ENCODE measurements at places on chromosomes 16 and 17. TPM values are rescaled to one million over a fixed set of nuclear protein-coding genes. Genes with fewer than 3 reads are reported as not detected.

GRCh38 chr17:31155208-31155810 is 60.5 kb downstream of the NF1 start:
- peaks cover 24% of the 10 kb centered on the region for H3K4me1 ChIP-seq
- no peak overlapping the region for H3K27ac ChIP-seq
- no peaks in the 10 kb centered on the region for H3K27me3 ChIP-seq
- H3K4me3 ChIP-seq: no peak overlapping the region
- no peak for DNase-seq

GRCh38 chr17:28053725-28054124 is 11.2 kb downstream of the NLK start:
- H3K27ac ChIP-seq: no peak overlapping the region
- no peaks in the 10 kb centered on the region for H3K27me3 ChIP-seq
- peaks cover 19% of the 10 kb centered on the region for H3K4me1 ChIP-seq
- H3K36me3 ChIP-seq: no peaks in the 10 kb centered on the region
- H3K4me3 ChIP-seq: no peak overlapping the region

GRCh38 chr17:67666710-67667109 is 51.0 kb upstream of the NOL11 start:
- H3K4me1 ChIP-seq: no peaks in the 10 kb centered on the region
- H3K4me3 ChIP-seq: no peak overlapping the region
- no peak for DNase-seq
- H3K36me3 ChIP-seq: no peaks in the 10 kb centered on the region
- H3K27me3 ChIP-seq: no peaks in the 10 kb centered on the region

DNA sequence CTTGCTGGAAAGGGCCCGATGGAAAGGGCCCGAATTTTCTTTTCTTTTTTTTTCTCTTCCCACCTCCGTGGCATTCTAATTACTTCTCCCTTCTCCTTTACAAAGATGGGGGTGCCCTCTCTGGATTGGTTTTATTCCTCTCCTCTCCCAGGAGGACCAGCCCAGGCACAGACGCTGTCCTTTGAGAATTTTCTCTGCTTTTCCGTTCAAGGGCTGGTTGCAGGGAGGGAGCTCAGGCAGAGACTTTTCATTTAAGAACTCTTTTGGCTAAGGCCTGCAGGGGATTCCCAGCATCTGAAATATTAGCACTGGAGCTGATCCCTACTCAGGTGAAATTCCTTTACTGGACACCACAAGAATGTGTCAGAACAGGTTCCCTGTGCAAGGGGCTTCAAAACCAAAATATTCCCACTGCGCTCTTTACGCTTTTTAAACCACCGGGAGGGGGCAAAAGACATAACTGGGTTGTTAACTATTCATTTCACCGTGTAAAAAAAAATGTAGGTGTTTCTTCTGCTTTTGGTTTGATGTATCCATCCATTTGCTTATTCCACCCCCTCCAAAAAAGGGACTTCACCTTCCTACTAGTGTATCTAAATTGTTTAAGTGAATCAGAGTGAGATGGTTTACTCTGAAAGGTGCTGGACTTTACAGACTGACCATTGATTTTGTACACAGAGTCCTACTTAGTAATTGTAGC is 1.4 kb downstream of the NFAT5 start:
- no peaks in the 10 kb centered on the region for H3K4me1 ChIP-seq
- peak overlapping the region; percentile 98 for H3K27ac ChIP-seq
- peaks cover 21% of the 10 kb centered on the region for H3K36me3 ChIP-seq
- H3K4me3 ChIP-seq: peak overlapping the region; percentile 99

- no peaks in the 10 kb centered on the region for H3K4me1 ChIP-seq
- no peaks in the 10 kb centered on the region for H3K36me3 ChIP-seq
- DNase-seq: no peak
- H3K27me3 ChIP-seq: peaks cover 61% of the 10 kb centered on the region
- no peak overlapping the region for H3K27ac ChIP-seq
These were observed 631.3 kb upstream of the CA10 start for GRCh38 chr17:52789829-52790228.

DNA sequence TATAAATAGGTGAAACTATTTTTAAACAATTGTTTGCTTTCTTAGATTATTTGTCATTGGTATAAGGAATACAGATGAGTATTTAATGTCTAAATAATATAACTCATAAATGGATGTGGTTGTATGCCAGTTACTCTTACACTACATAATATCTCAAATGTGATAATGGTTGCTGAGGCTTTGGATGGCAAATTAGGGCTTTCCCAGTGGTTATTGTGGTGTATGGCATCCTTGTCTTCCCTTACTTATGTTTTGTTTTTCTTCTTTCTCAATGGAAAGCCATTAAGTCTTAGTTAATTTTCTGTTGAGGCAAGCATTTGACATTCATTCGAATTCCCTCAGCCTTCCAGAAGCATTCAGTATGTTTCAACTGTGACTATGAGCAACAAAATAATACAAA is 10.5 kb downstream of the OMG start:
- peaks cover 19% of the 10 kb centered on the region for H3K4me1 ChIP-seq
- H3K36me3 ChIP-seq: peaks cover 12% of the 10 kb centered on the region
- no peak overlapping the region for H3K4me3 ChIP-seq

DNA sequence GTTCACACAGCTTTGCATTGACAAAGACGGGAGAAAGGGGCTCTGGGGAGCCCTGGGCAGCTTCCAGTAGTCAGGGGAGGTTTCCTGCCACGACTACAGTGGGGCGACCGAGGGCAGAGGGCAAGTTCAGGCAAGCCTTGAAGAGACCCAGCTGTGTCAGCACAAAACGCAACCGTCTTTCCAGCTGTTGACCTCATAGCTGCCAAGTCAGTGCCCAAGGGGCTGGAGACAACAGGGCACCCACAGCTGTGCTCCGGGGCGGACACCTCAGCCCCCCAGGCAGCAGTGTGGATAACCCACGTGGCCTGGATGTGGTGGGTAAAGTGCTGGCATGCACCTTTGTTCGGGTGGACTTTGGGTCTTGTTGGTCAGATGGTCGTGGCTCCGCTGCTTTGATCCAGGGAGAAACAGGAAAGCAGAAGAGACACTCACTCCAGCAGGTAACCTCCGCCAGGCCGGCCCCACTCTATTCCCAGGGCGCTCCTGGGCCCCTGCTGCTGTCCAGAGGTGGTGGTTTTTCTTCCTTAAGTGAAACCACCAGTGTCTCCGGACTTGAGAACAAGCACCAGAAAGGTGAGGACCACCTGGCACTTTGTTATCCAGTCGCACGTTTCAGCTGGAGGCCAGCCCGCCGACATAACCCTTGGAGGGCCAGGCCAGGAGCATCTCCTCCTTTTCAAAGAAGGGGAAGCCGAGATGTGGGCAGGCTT is 17.6 kb upstream of the CBX2 start:
- no peaks in the 10 kb centered on the region for H3K36me3 ChIP-seq
- no peaks in the 10 kb centered on the region for H3K4me1 ChIP-seq
- DNase-seq: peak; percentile 22
- no peak overlapping the region for H3K4me3 ChIP-seq
- no peaks in the 10 kb centered on the region for H3K27me3 ChIP-seq

- no peaks in the 10 kb centered on the region for H3K36me3 ChIP-seq
- H3K27ac ChIP-seq: peak overlapping the region; percentile 95
- H3K27me3 ChIP-seq: no peaks in the 10 kb centered on the region
- H3K4me1 ChIP-seq: peaks cover 30% of the 10 kb centered on the region
- no peak overlapping the region for H3K4me3 ChIP-seq
These were observed 342.2 kb upstream of the DYNLRB2 start for GRCh38 chr16:80198311-80199299.

DNA sequence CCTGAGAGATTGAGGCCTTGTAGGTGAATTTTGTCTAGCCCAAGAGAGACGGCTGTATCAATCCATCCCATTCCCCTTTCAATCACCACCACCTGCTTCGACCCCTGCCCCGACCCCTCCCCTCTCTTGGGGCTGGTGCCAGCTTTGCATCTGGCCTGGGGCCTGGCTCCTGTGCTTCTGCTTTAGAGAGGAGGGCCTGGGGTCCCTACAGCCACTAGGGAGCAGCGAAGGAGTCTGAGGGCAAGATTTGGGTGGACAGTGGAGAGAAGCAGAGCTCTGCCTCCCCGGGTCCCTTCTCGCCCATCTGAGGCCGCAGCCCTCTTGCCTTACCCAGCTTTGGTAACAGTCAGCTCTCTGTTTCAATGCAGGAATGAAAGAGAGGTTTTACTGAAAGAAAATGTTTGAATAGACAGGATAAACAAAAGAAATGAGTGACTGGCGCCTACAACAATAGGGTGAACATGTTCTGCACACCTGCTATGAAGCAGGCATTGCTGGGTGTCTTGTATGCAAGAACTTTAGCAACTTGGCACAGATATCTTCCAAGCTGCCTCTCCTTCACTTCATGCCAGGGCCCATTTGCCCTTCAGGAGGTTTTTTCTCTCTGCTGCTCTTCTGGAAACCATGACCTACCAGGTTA is 57.4 kb downstream of the SLC47A1 start:
- H3K4me1 ChIP-seq: no peaks in the 10 kb centered on the region
- no peak overlapping the region for H3K4me3 ChIP-seq
- H3K27ac ChIP-seq: no peak overlapping the region
- H3K36me3 ChIP-seq: no peaks in the 10 kb centered on the region

- H3K27me3 ChIP-seq: no peaks in the 10 kb centered on the region
- H3K27ac ChIP-seq: peak overlapping the region; percentile 13
- peak; percentile 90 for DNase-seq
- H3K4me1 ChIP-seq: peaks cover 37% of the 10 kb centered on the region
These were observed 5.1 kb upstream of the KLHL36 start for GRCh38 chr16:84643180-84643583.

DNA sequence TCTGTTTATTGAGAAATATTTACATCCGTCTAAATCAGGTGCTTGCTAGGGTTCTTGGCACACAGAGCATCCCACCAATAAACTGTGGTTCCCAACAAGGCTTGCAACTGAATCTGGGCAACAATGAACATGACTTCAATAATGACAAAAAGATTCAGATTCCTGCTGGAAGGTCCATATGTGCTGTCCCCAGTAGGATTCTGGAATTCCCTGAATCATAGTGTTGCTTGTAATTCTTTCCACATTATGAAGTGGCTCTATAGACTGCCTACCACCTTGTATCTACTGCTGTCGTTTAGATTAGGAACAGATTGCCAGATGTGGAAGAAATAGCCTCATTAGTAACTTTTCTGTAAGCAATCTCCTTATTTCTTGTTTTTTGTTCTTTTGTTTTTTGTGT is 265.9 kb downstream of the WWOX start:
- DNase-seq: no peak
- H3K4me1 ChIP-seq: no peaks in the 10 kb centered on the region
- no peaks in the 10 kb centered on the region for H3K27me3 ChIP-seq
- H3K27ac ChIP-seq: no peak overlapping the region
- no peak overlapping the region for H3K4me3 ChIP-seq
- no peaks in the 10 kb centered on the region for H3K36me3 ChIP-seq

Gene FADS6
- not detected for total RNA-seq
